ENCODE measurements at places on chromosomes 12 and 14.

- DNase-seq, result no peak
These were observed 12.8 kb upstream of the FBRSL1 start for GRCh38 chr12:132477017-132477702.

GRCh38 chr12:6768990-6769389, 2.8 kb downstream of the PTMS start:
- DNase-seq, result no peak

- DNase-seq, result no peak
These were observed 29.5 kb downstream of the PPP4R4 start for GRCh38 chr14:94203473-94204210.

- DNase-seq, result no peak
These were observed 220.1 kb downstream of the GLT1D1 start for GRCh38 chr12:129073157-129073915.

DNA sequence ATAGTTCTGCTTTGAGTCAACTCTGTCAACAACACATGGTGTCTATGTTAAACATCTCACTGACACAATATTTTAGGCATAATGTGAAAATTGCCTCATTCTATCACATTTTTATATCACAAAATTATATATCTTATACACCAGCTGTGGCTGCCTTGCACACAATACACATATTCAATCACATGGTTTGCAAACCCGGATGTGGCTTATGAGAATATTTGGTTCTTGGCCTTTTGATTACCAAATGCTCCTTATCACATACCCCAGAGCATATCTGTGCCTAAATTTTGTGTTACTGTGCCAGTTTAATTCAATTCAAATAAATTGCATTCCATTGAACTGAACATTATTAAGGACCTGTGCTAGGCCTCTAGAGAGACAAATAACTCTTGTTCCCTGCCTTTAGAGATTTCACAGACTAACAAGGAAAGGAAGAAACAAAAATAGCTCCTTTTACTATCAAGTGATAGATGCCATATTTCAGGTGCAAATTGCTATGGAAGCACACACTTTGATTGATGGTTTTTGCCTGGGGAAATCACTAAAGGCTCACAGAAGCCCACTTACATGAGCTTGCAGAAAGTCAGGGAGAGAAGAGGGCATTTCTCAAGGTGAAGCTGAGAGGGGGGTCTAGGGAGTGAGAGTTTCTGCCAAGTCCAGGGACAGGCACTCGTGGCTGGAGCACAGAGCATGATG, 63.4 kb downstream of the PPP1R36 start:
- no peak for DNase-seq

DNA sequence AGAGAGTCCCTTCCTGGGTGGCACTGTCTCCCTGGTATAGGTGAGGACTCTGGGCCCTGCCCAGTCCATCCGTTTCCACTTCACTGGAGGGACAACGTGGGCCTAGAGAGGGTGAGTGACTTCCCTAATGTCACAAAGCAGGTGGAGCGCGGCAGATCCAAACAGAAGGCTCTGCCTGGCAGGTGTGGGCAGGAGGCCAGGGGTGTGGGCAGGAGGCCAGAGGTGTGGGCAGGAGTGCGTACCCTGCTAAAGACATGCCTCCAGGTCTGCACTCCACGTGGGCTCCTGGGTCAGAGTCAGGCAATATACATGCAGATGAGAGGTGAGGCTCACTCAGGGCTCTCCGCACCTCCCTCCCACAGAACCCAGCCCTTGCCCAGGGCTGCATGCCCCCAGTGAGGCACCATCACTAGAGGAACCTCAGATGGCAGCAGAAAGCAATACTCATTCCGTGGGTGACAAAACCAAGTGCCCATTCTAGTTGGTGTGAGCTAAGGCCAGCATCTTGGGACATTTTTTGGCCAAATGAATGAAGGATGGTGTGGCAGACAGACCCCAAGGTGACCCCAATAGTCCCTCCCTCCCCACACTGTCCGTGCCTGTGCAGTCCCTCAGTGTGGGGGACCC, 271.6 kb upstream of the RTL1 start:
- no peak for DNase-seq

All from activated naive CD4-positive, alpha-beta T cell (primary cell).